ENCODE measurements at places on chromosomes 16 and 17.

DNA sequence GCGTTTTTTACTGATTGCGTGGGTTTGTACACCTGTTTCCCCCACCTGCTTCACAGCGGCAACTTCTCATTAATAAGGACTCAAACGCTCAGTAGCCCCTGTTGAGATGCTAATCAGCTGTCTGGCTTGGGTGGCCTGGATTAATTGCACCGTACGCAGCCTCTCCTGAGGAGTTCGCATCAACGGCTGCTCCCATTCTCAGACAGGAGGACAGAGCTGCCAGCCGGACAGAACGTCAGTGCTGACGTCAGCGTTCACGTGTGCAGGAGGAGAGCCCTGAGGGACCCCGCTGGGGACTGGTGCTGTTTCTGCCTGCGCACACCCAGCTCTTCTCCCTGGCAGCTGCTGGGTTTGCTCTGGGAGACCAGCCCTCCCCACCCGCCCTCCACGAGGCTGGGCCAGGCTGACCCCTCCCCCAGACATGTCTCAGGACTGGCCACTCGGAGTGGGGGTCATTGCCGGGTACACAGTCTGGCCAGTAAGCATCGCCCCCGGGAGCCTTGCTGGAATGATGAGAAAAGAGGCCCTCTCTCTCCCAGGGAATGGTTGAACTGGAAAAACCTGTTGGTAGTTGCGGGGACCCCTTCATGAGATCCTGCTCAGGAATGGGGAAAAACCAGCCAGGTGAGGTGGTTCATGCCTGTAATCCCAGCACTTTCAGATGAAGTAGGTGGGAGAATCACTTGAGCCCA is 5.7 kb upstream of the BANP start:
- DNase-seq: no peak

DNA sequence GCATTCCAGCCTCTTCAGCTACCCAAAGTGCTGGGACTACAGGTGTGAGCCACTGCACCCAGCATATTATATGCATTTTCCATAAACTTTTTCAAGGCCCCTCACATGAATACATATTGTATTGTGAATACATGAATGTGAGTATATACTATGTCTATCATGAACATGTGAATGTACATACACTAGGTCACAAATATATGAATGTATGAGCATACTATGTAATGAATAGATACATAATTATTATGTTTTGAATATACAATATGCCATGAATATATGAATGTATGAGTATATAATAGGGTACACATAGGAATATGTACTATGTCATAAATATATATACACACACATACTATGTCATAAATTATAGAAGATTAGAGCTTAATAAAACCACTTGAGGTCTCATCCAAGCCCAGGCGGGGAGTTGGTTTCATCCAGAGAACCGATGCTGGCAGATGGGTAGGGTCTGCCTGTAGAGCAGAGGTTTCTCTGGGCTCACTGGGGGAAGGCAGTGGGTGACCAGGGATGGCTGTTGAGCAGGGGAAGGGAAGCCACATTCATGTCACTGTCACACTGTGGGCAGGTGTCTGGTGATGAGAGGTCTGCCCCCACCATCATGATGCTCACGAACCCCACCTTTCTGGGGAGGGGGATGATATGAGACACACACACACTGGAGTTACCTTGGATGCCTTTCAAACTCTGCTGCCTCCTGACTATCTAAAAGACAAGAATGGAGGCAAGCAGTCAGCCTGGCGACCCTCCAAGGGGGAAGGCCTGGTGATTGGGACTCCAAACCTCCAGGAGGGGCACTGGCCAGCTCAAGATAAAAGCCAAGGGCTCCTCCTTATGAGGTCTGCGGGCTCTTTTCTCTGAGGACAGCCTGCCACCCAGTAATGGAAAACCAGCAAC is 7.3 kb downstream of the C16orf95 start:
- DNase-seq: no peak

DNA sequence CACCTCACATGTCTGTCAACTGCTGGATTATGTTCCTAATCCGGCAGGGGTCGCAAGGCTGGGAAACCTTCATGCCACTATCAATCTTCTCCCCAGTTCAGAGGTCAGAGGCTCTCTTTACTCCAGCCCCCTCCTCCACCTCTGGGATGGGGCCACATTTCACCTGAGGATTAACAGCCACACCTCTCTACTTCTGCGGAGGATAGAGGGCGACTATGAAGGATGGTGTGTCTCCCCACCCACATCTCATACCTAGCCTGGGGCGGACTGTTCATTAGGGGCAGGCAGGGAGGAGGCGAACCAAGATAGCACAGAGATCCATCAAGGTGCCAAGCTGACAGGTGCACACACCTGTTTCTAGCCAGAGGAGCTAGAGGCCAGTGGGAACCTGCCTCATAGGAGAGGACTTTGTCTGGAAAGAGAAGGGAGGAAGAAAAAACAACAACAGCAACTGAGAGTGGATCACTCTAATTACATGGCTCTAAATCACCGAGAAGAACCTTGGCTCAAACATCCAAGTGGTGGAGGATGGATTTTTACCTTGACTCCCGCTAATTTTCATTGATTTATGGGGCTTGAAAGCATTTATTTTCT is 41.9 kb upstream of the SKAP1 start:
- no peak for DNase-seq

DNA sequence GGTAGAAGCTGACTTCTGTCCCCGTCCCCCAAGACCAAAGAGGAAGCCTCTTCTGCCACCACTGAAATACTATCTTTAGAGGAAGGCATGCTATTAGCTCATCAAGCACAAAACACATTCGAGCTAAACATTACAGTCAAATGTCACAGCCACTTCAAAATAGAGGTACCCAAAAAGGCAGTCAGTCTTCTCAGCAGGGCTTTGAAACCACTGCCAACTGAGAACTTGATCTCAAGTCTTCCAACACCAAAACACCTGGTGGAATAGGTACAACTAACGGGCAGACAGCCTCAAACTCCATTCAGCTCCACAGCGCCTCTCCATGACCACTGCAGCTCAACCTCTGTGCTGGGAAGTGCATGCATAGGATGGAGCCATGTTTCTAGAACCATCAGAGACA is 36.0 kb downstream of the ZFHX3 start:
- DNase-seq: no peak

DNA sequence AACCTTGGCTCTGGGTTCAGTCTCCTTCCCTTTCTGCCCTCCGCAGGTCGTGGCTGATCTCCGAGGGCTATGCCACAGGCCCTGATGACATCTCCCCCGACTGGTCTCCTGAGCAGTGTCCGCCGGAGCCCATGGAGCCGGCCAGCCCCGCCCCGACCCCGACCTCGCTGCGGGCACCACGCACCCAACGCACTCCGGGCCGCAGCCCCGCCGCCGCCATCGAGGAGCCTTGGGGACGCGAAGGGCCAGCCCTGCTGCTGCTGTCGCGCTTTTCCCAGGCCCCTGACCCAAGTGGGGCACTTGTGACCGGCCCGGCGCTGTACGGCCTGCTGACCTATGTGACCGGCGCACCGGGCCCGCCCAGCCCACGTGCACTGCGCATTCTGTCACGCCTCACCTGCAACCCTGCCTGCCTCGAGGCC is 5.1 kb downstream of the ARMC5 start:
- no peak for DNase-seq

- no peak for DNase-seq
Observed at GRCh38 chr17:47318197-47318918, 5.4 kb upstream of the EFCAB13 start.

- DNase-seq: no peak
Observed at GRCh38 chr16:24036614-24037013, 200.8 kb downstream of the PRKCB start.

GRCh38 chr16:86227801-86228200 is 282.5 kb upstream of the FOXF1 start:
- no peak for DNase-seq

DNA sequence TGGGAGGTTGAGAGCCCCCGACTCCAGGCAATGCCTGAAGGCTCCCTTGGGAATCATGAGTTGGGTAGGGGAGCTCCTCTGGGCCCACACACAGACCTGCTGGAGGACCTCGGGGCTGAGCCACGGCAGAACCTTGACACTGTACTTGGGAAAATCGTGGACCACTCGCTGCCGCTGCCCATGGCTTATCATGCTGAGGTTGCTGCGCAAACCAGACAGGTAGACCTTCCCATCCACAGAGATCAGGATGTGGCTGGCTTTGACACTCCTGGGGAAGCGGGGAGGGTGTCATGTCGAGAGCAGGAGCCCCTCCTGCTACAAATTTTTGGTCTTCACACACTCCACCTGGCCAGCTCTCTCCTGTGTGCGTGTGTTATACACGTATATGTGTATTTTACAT is 7.2 kb upstream of the LIMD2 start:
- no peak for DNase-seq

DNA sequence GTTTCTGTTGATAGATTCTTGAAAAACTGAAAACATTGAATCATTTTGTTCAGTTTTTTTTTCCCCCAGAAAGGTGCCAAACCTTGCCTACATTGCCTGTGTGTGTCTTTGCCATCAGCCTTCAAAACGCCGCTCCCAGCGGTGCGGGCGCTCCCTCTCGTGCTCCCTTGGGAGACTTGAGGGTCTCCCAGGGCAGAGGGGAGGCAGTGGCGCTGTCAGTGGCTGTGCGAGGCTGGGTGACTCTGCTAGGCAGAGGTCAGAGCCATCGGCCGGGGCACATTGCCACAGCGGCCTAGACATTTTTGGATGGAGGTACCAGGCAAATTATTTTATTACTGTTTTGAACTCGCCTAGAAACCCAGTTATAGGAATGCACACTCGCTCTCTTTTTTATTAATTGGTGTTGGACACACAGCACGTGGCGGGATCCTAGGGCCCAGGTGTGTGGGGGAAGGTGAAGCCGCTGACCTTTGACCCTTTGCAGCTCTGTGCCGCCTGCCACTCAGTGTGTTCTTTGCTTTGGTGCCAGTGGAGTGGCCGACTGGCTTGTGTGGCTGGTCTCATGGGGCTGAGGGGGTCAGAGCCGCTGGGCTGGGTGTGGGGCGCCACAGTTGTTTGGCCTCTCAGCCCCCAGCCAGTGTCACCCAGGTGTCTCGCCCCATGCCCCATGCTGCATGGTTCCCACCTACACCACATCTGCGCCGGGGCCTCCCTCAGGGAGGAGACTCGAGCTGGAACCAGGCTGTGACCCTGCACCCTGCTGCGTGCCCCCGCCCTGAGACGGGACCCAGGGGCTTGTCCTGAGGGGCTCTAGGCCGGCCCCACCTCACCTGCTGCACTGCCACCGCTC is 115.7 kb downstream of the BANP start:
- DNase-seq: no peak

- DNase-seq: no peak
Observed at GRCh38 chr16:86515777-86516622, 5.7 kb downstream of the FOXF1 start.

- no peak for DNase-seq
Observed at GRCh38 chr17:78839235-78839761, 1.3 kb downstream of the USP36 start.

- no peak for DNase-seq
Observed at GRCh38 chr16:88003316-88003715, 52.1 kb downstream of the BANP start.

GRCh38 chr17:36876966-36877365 is 60.3 kb upstream of the LHX1 start:
- no peak for DNase-seq

DNA sequence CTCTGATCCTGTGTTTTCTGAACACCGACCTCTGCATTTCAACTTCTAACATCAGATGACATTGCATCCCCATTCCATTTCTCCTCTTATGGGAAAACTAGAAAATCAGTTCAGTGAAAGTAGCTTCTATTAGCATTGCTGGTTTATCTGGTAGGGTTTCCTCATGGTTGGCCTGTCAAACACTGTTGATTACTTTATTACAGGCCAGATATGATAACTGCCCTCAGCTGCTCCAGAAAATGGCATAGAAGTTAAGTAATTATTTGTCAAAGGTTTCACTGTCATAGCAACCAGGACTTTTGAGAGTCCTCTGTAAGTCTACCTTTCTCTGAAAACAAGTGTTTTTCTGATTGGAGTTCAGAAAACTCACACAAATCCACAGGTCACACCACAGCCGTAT is 3.0 kb downstream of the GFOD2 start:
- DNase-seq: no peak

- no peak for DNase-seq
Observed at GRCh38 chr16:12258861-12259645, 282.5 kb downstream of the SNX29 start.

- no peak for DNase-seq
Observed at GRCh38 chr17:17547210-17547764, 44.2 kb downstream of the PEMT start.

GRCh38 chr17:5513628-5514027 is 27.3 kb downstream of the MIS12 start:
- no peak for DNase-seq

GRCh38 chr16:48834576-48834975 is 224.6 kb upstream of the N4BP1 start:
- no peak for DNase-seq

DNA sequence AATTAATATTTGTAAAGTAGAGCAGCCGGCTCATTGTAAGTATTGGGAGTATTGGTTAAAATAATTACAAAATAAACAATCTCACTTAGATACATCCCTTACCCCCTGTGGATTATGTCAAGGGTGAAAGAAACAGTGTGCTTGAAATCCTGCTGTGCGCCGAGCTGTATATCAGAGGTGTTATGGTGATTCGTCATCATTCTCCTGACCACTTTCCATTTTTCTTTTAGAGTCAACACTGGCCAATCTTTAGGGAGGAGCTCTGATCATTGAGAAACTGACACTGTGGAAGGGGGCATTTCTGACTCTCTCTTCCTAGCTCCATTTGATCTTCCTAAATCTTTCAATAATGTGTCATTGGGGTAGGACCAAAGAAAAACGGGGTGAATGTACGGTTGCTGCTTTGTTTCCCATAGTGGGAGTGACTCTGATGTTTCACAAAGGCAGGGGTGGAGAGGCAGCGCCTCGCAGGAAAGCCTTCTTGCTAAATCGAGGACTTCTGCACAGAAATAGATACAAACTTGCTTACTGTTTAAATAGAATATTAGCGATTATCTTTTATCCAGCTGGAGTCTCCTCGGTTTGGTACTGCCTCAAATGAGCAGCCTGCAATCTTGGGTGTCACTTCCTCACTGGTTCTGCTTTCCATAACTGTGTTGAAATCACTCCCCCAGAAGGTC is 123.4 kb downstream of the PRKCB start:
- no peak for DNase-seq

- no peak for DNase-seq
Observed at GRCh38 chr16:27444470-27444869, 42.5 kb downstream of the IL21R start.

Data from activated CD4-positive, CD25-positive, alpha-beta regulatory T cell treated with anti-CD3 and anti-CD28 coated beads, Interleukin-2, amount 50 U/mL, for 72 hours (primary cell).